SIG-M5 (cell line): ENCODE measurements at places on chromosomes 4 and X.

DNA sequence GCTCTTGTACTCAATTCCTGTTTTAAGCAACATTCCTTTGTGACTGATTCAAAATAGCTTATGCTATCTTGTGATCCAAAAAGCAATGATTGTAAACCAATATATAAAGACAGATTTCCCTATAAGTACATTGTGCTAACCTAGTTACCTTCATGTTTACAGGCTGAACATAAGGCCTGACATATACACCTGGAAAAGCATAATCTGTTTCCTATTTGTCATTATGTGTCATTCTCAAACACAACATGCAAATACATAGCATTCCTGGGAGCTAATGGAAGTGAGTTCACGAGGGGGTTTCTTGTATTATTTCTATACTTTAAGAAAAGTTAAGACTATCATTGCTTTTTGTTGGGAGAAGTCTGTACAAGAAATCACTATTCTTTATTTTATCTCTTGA is 638.1 kb upstream of the AGA start:
- no peak for DNase-seq

DNA sequence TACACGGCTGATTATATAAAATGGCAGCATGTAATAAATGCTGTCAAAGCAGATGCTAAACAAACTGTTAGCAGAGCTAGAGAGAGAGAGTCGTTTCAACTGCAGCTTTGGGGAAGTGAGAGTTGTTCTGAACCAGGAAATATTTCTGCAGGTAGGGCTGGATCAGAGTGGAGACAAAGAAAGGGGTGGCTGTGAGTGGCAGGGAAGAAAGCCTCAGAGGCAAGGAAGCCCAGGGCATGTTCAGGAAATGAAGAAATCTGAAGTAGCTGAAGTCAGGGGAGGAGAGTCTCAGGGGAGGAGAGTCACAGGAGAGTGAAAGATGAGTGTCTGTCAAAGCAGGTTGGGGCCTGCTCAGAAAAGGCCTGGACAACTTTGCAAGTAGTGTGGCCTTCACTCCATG is 48.4 kb upstream of the RPS6KA3 start:
- DNase-seq, result no peak

DNA sequence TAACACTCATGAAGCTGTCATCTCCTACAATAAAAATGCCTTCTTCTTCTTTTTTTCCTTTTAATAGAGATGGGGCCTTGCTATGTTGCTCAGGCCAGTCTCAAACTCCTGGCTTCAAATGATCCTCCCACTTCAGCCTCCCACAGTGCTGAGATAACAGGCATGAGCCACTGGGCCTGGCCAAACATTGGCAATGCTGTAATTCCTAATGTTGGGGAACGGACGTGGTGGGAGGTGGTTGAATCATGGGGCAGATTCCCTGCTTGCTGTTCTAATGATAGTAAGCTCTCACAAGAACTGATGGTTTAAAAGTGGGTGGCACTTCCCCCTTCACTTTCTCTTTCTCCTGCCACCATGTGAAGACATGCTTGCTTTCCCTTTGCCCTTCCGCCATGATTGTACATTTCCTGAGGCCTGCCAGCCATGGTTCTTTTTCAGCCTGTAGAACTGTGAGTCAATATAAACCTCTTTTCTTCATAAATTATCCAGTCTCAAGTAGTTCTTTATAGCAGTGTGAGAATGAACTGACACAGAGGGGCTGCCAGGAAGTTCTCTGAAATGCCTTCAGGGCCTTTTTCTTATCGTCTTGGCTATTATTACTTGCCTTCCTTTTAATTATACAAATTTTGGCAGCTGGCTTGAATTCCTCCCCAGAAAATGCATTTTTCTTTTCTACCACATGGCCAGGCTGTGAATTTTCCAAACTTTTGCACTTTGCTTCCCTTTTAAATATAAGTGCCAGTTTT is 93.0 kb downstream of the CENPC start:
- no peak for DNase-seq

- DNase-seq, result no peak
Observed at GRCh38 chr4:40963897-40964478, 214.2 kb downstream of the NSUN7 start.
